ENCODE measurements at places on chromosomes 12 and 14.

DNA sequence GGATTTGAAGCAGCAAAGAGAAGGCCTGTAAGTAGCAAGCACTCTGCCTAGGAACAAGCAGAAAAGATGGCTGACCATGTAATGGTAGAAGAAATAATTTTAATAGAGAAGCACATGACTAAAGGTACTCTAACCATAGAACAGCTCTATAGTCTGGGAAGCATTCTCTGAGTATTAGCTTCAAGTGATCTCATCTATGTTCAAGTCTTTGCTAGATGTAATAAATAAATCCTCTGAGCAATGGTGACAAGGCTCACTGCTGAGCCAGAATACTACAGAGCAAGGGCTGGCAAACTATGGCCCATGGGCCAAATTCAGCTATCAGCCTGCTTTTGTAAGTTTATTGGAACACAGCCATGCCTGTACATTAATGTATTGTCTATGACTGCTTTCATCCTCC lies 84.8 kb downstream of the PEBP1 start:
- DNase-seq: peak; percentile 12

DNA sequence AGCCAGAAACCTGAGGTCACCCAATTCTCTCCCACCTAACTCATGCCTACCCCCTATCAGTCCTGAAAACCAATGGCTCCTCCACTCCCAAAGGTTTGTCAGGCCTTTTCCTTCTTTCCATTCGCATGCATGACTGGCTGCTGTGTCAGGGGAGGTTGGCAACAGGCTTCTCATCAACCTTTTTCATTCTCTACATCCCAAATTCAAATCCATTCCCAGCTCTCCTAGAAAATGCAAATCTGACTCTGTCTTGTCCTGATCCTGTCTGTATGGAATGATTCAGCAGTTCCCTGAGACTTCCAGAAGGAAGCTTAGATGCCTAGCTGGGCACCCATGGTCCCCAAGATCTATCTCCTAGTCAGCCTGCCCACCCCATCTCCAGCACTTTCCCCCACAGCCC lies 5.0 kb upstream of the CTDSP2 start:
- no peak for DNase-seq

DNA sequence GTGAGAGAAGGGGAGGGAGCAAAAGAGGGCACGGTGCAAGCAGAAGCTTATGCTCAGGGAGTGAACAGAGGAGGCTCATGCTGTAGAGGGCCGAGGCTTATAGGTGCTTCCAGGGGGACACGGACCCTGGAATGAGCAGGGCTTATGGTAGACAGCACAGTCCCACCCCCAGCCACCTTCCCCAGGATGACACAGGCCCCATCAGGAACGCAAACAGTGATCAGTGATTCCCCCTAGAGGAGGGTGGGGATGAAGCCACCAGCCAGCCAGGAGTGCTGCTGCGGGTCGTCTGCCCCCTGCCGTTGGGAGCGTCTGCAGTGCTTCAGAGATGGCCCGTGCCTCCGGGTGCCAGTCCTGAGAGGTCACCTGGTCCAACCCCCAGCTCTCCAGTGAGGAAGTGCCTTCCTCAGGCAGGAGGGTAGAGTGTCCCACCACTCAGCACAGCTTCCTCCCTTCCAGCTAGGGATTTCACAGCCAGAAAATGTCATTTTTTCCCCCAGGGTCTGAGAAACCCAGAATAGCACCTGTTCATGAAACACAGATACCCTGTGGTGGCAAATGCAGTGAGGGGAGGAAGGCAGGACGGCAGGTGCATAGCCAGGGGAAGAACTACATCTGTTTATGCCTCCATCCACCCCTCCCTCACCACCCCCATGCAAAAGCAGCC lies 60.7 kb downstream of the SLC6A12 start:
- DNase-seq: peak; percentile 16

GRCh38 chr14:96103075-96103474 lies 63.9 kb downstream of the C14orf132 start:
- no peak for DNase-seq

DNA sequence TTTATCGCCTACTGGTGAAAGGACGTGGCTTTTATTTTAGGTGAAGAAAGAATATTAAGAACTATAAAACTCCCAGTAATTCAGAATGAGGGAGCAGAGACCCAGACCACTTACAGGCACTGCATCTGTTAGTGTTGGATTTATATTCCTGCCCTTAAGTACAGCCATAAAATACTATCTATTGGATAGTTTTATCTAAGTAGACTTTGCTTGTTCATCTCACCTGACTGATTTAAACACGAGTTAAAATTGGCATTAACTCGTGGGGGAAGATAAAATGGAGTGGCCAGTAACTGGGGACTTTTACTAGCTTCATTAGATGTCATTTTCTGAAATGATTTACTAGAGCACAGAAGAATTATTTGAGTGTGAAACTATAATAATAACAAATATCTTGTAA lies 1377.5 kb upstream of the TMEM132C start:
- no peak for DNase-seq

DNA sequence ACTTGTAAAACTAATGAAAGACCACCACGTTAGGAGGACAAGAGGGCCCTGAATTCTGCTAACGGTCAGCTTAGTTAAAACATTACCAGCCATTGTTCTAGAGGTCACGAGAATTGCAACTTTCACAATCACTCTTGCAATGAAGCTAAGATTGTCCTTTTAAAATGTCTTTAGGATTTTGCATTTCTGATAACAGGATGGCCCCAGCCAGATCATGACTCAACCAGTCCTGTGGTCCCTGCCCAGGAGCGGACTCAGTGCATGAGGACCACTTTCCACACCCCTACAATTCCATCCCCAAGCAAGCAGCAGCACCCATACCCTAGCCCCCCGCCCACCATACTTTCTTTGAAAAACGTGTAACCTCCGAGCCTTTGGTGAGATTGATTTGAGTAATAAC lies 28.7 kb downstream of the HSP90AA1 start:
- no peak for DNase-seq

GRCh38 chr14:45247427-45247826 lies 5.6 kb downstream of the MIS18BP1 start:
- DNase-seq: no peak

GRCh38 chr12:128581321-128581761 lies 242.4 kb downstream of the SLC15A4 start:
- DNase-seq: no peak

GRCh38 chr12:13141686-13142085 lies 38.2 kb upstream of the GSG1 start:
- DNase-seq: no peak

GRCh38 chr14:55361190-55361589 lies 50.4 kb downstream of the ATG14 start:
- DNase-seq: no peak

DNA sequence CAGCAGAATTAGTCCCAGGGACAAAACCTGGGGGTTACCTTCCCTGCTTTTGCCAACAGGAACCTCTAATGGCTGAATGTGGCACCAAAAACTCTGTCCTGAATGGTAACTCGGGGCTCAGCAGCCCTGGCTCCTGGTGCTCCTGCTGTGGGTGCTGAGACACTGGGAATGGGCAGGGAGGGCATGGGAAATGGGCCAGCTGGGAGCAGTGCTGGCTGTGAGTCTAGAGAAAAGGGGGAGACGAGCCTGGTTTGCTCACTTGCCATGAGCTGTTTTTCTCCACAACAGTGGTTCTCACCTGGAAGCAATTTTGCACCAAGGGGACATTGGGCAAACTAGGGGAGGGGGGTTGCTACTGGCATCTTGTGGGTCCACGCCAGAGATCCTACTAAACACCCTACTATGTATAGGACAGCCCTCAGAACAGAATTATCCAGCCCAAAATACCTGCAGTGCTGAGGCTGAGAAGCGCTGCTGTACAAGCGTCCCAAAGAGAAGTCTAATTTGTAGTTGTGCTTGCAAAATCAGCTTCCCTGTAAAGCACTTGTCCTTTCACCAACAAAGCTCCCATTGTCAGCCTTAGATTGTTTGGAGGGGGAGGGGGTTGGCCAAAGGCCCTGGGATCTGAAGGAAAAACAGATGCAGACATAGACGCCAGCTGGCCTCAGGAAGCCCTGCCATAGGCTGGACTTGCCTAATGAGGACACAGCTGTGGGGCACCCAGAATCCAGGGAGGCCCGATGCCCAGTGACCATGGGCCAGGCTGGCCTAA lies 3.6 kb downstream of the LRRC74A start:
- DNase-seq: no peak

- DNase-seq: peak; percentile 4
Measured at GRCh38 chr14:104196461-104197140, 58.2 kb downstream of the KIF26A start.

Measured in NCI-H1105 treated with DMSO at 0.1 percent for 48 hours (cell line).